Skin of body (tissue), 3 donors: ENCODE measurements at places on chromosomes 3 and 15.

DNA sequence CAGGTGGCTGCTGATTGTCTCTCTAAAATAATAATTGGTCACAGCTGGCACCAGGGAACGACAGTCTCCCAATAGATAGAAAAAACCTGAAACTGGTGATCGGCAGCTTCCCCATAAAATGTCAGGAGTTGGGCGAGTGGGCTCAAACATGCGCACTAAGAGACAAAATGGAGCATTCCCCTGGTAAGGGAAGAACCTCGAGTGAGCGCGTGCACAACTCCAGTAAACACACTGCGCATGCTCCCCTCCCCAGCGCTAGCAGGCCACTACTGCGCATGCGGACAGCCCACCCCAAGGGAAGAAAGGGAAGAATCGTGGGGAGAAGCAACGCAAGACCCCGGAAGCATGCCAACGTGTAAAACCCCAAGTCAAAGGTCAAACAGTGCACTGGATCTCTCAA is 7.7 kb upstream of the STARD5 start:
- no peak for DNase-seq

GRCh38 chr3:130773366-130773765 is 26.7 kb upstream of the PIK3R4 start:
- no peak for DNase-seq

- no peak for DNase-seq
Observed at GRCh38 chr15:43118829-43119228, 13.0 kb upstream of the UBR1 start.

DNA sequence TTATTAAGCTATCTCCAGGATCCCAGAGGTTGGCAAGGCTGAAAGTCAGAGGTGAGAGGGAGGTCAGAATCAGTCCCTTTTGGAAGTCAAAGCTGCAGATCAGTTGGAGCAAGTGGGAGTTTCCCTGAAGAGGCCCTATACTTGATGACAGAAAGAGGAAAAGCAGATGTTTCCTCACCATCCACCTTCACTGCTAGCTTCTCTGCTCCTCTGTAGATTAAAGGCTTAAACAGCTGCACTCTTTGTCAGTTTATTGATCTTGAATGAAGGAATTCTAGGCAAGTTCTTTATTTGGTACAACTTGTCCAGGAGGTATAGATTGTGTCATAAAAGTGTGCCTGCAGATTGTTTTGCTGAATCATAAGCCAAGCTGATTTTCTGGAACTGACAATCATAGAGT is 408.2 kb upstream of the TGFBR2 start:
- peak; percentile 10 for DNase-seq
